ENCODE measurements at places on chromosomes 16 and 17.

- DNase-seq = peak; percentile 65
Observed at GRCh38 chr17:57440522-57441269, 184.4 kb downstream of the MSI2 start.

GRCh38 chr16:11500700-11501346 is 85.9 kb downstream of the LITAF start:
- DNase-seq = no peak

DNA sequence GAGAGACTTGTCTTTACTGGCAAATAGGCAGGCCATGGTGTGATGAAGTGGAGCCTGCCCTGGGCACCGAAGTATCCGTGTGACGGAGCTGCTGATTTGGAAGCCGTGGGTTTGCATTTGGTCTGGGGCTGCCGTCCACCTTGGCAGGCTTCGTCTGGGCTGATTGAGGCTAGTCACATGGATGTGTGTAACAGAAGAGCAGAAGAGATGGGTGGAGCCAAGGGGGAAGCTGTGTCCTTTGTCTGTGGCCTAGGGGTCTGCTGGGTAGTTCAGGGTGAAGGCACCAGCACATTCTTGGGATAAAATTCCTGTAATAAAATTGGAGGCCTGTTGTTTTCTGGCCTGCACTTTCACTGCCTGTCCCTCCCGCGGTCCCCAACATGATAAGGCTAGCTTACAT is 106.1 kb downstream of the AATF start:
- no peak for DNase-seq

- no peak for DNase-seq
Observed at GRCh38 chr16:86288716-86289294, 221.5 kb upstream of the FOXF1 start.

- peak; percentile 73 for DNase-seq
Observed at GRCh38 chr17:2138318-2138717, 83.4 kb downstream of the HIC1 start.

DNA sequence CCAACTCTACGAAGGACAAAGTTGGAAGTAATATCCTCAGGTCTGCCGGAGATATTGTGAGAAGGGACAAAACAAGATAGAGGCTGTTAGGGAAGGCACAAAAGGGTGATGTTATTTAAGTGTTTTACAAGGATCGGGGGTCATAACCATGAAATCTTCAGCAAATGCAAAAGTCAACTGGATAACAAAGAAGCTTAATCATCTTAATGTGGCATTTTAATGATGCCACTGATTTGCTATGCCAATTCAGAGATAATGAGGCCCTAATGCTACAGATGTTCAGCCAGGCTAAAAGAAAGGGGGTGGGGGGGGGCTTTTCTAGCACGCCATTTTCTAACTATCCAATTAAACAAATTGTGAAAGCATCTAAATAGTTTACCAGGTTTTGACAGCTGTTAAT is 63.1 kb downstream of the IKZF3 start:
- DNase-seq = no peak

DNA sequence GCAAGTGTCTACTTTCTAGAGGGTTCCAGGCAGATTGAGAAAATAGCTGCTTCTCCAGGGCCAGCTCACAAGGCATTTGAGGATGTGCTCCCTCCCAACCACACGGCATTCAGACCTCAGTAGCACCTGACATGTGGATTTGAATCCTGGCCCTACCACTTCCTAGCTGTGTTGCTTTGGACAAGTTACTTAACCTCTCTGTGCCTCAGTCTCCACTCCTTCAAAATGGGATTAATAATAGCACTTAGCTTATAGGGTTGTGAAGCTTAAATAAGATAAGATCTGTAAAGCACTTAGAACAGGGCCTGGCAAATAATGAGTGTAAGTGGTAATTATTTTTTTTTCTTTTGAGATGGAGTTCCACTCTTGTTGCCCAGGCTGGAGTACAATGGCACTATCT is 21.0 kb upstream of the NOMO2 start:
- DNase-seq = no peak

DNA sequence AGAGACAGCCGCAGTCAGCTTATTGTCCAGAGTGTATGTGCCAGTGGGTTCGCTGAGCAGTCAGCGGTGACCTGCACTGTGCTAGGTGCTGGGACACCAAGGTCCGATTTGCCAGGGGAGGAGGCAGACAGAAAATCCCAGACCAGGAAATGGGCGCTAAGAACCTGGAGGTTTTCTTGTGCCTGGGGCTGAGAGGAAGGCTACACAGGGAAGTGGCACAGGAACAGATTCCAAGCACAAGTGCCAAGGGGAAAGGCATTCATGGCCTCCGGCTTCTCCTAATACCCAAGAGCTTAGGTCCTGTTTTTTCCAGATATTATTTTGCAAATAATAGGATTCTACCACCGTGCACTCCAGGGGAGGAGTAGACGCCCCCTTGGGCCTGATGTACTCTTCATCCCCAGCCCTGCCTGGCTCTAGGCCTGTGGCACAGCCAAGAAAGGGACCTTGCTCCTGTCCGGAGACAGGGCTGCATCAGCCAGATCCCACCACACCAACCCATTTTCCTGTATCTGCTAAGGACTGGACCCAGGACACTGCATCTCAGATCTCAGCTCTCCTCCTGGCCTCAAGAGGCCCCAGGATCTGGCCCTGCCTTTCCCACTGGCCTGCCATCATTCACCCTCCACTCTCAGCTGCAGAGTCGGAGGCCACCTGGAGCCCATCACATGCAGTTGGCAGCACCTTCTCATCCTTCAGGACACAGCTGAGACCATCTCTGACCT is 187.2 kb downstream of the NTN1 start:
- DNase-seq = no peak

GRCh38 chr17:64185101-64185500 is 55.2 kb upstream of the ERN1 start:
- no peak for DNase-seq

DNA sequence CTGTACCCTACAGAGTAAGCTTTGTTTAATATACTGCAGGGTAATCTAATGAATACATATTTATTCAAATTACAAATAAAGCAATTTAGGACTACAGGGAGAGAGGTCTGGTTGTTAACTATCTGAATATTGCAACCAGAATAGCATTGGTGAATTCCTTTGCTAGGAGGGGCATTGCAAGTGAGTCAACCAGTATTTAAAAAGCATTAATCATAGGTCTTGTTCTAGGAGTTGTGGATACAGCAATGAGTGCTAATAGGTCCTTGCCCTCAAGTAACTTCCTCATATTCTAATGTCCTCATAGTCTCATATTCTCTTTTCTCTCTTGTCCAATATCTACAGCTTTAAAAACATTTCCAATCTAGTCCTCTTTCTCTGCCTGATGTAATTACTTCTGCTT is 531.4 kb downstream of the CDH11 start:
- DNase-seq = no peak

DNA sequence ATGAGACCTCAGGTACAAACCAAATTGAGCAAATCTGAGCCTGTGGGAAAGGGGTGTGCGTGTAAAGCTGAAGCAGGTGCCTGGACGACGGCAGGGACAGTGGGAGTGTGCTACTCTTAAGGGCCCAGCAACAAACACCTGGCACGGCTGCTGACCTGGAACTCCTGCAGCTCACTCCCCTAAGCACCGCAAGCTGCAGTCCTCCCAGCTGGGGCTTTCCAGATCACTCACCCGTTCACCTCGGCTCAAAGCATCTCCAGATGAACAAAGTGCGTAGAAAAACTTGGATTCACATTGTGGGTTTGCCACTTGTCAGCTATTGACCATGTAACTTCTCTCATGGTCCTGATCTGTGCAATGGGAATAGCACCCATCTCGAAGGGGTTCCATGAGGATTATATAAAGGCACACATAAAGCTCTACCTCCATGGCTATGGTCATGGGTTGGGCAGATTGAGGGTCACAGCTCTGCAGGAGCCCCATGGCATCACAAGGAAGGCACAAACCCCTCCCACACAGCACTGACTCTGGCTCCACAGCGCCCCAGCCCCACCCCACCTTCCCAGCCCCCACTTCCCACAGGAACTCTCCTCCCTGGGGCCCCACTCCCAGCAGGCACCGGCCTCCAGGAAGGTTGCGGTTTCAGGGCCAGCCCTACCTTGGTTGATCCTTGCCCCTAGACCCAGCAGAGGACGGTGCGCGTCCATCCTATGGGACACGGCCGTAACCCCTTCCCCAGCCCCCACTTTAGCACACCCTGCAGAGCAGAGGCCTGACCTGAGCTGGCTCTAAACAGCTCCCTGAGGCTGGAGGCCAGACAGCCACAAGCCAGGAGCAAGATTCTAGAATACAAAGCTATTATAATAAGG is 21.9 kb downstream of the ST3GAL2 start:
- peak; percentile 65 for DNase-seq

Measured in GM20000 (cell line).